ENCODE measurements at places on chromosomes 13 and 19.

- no peak for DNase-seq
Measured at GRCh38 chr13:79456656-79457365, 24.1 kb upstream of the NDFIP2 start.

- DNase-seq, result no peak
Measured at GRCh38 chr19:27844261-27844660, 1368.7 kb downstream of the UQCRFS1 start.

DNA sequence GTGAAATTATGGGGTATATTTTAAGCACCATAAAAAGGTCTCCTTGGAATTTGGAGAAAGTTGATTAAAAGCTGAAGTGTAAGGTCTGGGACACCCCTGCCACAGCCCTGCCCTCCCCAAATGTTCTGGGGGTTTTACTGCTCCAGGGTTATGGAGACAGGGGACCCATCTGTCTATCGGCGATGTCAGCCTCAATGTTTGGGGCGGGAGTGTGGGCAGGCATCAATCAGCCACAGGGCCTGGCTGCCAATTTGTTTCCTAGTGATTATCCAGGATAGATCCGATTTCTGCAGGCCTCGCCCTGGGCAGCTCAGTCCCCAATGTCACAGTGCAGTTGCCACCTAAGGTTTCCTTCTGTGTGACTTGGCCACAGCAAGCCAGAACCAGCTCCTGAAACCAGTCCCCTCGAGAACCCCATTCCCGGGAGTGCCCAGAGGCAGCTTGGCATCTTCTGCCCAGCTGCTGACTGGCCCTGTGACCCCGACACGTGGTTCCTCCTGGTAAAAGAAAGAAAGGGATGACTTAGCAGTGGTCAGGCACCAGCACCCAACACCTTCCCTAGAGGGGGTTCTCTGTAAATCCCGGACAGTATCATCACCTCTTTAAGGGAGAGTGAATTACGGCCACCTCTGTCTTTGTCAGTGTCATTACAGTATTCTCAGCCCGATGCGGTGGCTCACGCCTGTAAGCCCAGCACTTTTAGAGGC lies 41.6 kb downstream of the MYO9B start:
- no peak for DNase-seq

DNA sequence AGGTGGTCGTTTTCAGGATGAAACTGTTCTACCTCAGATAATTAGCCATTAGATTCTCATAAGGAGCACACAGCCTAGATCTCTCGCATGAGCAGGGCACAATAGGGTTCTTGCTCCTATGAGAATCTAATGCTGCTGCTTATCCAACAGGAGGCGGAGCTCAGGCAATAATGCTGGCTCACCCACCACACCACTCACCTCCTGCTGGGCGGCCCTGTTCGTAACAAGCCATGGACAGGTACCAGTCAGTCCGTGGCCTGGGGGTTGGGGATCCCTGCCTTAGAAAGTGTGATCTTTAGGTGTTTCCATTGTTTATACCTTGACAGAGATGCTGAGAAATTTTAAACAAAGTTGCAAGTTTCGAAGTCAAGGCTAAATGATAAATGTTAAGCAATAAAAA lies 344.6 kb upstream of the HTR2A start:
- no peak for DNase-seq

- no peak for DNase-seq
Measured at GRCh38 chr19:5290336-5291262, 50.0 kb downstream of the PTPRS start.

Measured in renal cortex interstitium (tissue), 15 donors.